ENCODE measurements at places on chromosomes 6 and 20. TPM values are rescaled to one million over a fixed set of nuclear protein-coding genes. Genes with fewer than 3 reads are reported as not detected.
A peak's percentile ranks its signal among the peaks of the same experiment; 100 is the strongest.

DNA sequence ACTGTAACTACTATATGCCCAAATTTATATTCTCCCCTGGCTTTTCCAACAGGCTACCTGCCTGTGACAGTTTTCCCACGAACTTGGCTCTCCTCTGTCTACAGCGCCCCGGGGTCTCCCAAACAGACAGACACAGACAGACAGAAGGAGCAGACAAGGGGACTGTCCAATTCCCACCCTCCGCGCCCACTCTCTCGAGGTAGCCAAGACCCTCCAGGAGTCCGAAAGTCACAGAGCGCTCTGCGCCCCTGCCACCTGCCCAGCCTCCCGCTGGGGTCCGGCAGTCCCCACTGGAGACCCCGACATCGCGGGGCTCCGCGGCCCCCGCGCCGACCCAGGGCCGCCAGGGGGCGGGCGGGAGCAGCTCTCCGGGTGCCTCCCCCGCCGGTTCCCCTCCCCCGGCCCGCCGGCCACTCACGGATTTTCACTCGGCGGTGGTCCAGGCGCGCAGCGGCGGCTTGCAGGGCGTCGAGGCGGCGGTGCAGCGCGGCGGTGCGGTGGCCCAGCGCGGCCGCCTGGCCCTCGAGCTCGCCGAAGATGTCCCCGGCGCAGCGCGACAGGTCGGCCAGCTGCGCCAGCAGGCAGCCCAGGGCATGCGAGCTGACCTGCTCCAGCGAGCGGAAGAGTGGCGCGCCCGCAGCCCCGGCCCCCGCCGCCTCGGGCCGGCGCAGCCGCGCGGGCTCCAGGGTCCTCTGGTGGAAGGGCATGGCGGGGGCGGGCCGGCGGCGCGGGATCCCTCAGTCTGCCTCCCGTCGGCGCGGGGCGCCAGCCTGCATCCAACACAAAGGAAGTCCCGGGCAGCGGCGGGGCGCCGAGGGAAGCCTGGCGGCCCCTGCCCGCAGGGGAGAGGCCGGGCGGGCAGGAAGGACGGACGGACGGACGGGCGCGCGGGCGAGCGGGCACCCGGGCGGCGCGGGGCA, 81.3 kb upstream of the CCDC28A start:
- DNase-seq, result peak; percentile 18

DNA sequence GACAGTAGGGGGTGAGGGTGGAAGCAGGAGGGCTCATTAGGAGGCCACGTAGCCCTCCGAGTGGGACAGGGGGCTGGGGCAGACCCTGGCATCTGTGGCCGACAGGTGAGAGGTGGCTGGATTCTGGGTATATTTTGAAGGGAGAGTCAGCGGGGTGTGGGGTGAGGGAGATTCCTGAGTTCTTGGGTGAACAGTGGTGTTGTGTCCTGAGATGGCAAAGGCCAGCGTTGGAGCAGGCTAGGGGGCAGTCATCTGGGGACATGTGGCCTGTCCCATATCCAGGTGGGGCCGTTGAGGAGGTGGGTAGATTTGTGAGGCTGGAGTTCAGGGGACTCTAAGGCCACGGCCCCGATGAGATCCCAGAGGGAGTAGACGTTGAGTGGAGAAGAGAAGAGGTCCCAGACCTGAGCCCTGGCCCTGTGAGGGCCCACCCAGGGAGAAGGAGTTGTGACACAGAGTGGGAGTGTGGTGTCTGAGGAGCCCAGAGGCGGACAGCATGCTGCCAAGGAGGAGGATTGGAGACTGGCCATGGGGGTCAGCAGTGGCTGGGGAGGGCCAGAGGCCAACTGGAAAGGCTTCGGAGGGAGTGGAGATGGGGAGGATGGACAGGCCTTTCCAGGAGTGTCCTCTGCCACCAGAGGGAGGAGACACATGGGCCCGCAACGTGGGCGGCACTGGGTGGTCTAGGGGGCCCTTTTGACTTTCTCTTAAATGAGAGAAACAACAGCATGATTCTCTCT, 19.6 kb downstream of the PACSIN1 start:
- no peak for DNase-seq

- peak; percentile 38 for DNase-seq
Observed at GRCh38 chr6:56959938-56960337, 5.0 kb downstream of the BEND6 start.

- DNase-seq, result no peak
Observed at GRCh38 chr20:63829945-63830835, 874 bp downstream of the ZBTB46 start.

DNA sequence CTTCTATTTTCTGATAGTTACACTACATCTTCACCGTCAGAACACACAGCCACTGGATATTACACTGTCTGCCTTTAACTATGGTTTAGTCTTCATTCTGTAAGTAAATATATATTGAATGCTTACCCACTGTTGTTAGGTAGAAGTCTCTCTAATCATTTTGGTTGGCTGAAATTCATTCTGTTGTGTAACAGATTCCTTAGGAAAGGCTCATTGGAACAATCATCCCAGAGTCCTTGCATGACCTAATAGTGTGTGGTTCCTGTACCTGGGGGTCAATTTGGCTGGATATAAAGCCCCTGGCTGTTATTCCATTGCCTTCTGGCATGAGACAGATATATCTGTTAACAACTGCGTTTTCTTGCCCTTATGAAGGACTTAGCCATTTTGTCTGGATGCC, 9.9 kb downstream of the BLOC1S5 start:
- no peak for DNase-seq

DNA sequence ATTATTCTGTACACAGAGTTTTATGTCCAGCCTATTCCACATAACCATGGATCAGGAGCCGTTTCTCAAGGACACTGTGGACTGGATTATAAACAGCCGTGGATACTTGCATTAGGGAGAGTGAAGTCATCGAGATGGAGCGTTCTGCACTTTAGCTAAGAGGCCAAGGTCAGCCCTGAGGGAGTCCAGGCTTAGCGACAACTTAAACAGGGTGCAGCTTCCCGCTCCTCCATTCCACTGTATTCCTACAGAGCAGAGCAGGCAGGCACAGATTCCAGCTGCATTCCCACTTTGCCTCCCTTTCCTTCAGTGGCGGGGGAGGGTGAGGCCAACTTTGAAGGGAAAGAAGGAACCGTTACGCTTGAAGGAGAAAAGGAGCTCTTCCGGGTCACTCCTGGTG, 59.5 kb downstream of the RAMACL start:
- no peak for DNase-seq

- DNase-seq, result no peak
Observed at GRCh38 chr6:25215881-25216280, 63.3 kb upstream of the CARMIL1 start.

DNA sequence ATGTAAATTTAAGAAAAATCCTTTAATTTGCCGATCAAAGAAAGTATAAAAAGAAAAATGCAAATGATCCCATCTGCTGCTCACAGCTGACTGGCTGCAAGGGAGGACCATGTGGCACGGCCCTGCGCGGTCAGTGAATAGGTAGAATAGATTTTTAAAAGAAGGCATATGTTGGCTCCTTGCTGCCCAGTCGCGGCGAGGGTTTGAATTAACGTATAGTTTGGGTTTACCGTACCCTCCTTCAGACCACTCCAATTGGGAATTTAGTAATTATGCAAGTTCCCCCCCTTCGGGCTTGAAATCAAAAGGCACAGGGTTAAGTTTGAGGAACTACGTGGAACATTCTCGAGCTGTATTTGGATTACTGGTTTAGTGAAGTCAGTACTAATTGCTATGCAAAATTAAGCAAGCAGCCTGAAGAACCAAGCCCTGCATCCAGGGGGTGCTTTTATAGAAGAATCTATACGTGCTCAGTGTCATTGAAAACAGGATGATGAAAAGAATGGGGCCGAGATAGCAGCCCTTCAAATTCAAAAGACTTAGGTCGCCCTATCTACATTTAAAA, 1.1 kb upstream of the BEND3 start:
- DNase-seq, result no peak

GRCh38 chr6:3311826-3312225, 53.1 kb downstream of the PSMG4 start:
- no peak for DNase-seq

DNA sequence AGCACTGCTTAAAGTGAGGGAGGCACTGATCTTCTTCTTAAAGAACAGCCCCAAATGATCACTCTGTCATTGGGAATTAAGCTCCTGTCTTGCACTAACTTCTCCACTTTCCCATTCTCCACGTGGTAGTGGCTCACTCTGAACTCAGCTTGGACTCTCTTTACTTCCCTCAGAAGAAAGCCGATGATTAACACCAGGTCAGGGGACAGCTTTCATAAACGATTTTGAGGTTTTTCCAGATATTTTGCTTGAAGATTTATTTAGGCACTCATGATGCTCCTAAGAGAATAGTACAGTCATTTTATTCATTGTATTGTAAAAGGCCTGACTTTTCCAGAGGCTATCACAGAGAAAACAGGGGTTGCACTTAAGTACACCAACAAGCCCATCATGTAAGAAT, 81.0 kb upstream of the LTV1 start:
- DNase-seq, result no peak

DNA sequence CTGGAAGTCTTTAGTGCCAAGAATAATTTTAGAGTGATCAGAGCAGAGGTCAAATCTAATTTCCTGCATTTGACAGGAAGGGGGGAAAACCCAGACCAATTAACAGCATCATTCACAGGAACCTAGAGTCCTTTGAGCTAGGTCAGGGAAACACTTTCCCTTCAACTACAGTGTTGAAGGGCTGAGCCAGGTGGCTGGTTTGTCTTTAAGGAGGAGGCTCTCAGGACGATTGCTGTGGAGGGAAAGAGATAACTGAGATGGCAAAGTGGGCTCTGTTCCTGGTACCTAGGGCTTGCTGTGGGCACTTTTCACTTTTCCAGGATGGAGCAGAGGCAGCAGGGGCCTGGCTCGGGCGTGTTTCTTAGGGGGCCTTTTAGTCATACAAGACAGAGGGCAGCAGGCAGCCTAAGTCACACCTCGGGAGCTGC, 111.9 kb downstream of the SCML4 start:
- DNase-seq, result no peak

DNA sequence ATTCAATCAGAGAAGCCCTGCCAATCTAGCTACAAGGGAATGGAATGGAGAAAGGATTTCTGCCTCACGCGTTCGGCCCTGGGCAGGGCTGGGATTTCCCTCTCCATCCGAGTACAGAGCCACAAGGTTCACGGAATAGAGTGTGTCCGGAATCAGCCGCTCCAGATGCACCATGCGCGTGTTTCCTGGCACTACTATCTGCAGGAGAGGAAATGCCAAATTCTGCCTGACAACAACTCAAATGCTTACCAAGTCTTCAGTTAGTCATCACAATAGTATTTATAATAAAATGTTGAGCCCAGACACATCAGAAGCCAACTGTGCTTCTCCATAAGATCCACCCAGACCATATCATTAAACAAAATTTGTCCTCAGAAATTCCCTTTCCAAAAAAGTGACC, 75.1 kb downstream of the COL12A1 start:
- DNase-seq, result peak; percentile 9

DNA sequence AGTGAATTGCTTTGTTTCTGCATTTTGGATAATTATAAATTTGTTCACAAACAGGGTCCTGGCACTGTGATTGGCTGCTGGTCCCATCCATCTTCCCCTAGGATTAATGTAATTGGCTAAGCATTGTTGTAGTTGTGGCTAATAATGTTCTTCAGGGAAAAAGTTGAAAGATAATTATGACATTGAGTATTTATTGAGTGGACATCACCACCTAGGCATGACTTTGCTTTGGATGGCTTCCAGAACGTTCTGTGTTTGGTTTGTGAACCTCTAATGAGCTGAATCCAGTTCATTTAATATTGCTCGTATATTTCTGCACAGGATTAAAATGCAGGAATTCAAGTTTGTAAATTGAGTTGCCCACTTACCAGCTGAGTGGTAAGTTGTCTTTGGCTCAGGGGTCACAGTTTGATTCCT, 55.1 kb downstream of the ARID1B start:
- no peak for DNase-seq

DNA sequence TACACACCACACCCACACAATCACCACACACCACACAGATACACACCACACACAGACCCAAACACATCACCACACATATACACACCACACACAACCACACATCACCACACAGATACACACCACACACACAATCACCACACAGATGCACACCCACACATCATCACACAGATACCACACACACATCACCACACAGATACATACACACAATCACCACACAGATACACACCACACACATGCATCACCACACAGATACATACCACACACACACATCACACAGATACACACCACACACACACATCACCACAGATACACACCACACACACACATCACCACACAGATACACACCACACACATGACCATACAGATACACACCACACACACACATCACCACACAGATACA, 73.2 kb downstream of the GRM4 start:
- no peak for DNase-seq

GRCh38 chr6:42846505-42846904, 32.9 kb upstream of the RPL7L1 start:
- no peak for DNase-seq

DNA sequence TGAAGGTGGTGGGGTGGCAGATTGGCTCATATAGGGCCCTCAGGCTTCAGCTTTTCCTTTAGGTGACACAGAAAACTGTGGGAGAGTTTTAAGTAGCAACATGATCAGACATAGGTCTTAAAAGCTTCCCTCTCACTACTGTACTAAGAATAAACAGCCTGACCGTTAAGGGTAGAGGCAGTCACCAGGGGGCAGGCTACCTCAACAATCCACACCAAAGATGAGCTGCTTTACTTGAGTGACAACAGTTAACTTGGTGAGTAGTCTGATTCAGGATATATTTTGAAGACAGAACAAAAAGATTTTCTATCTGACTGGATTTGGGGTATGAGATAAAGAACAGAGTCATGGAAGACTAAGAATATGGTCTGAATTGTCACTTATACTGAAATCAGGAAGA, 193.1 kb upstream of the SHLD1 start:
- DNase-seq, result peak; percentile 60

DNA sequence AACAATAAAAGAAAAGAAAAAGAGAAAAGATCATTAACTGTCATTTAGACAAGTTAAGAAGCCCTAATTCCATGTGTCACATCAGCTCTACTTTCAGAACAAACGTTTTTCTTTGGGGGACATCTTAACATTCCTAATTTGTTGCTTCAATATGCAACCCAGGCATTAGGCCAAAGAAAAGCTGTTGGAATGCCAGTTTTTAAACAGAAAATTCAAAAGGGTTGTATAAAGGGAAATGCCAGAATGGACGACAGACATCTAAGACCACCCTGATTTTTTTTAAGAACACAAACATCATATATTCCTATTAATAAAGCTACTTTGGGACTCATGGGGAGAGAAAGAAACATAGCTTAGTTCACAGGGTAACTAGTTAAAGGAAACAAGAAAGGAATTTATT, 315.0 kb downstream of the GMDS start:
- no peak for DNase-seq

- no peak for DNase-seq
Observed at GRCh38 chr6:13124131-13124530, 204.2 kb downstream of the TBC1D7 start.

The ARFGEF3 gene
- 3.5 TPM for total RNA-seq

The RSPO3 gene
- not detected for total RNA-seq

The MSH5 gene
- 6.1 TPM for total RNA-seq

The MLIP gene
- 0.81 TPM for total RNA-seq

The FUT9 gene
- not detected for total RNA-seq

The CHRNA4 gene
- 0.07 TPM for total RNA-seq

The EEF1A2 gene
- 88.1 TPM for total RNA-seq

The IL17F gene
- not detected for total RNA-seq

All from A172 (cell line).